Fibroblast of lung (primary cell): ENCODE measurements at places on chromosomes 4 and X. TPM values are rescaled to one million over a fixed set of nuclear protein-coding genes. Genes with fewer than 3 reads are reported as not detected.

The SLITRK2 gene
- polyA plus RNA-seq: 0.02 and 0.58 TPM in 2 replicates

- H3K4me3 ChIP-seq: no peak overlapping the region
- no peak overlapping the region for H3K27ac ChIP-seq
- no peaks in the 10 kb centered on the region for H3K27me3 ChIP-seq
- H3K4me1 ChIP-seq: no peaks in the 10 kb centered on the region
Observed at GRCh38 chr4:140222171-140222570, 68.2 kb upstream of the MAML3 start.

GRCh38 chrX:56786889-56787733, 58.1 kb downstream of the NBDY start:
- H3K36me3 ChIP-seq: no peaks in the 10 kb centered on the region
- no peak overlapping the region for H3K4me3 ChIP-seq
- DNase-seq: no peak
- no peaks in the 10 kb centered on the region for H3K4me1 ChIP-seq

The PAPSS1 gene
- 70.3 and 93.6 TPM in 2 replicates for polyA plus RNA-seq

- H3K4me3 ChIP-seq: no peak overlapping the region
- H3K4me1 ChIP-seq: no peaks in the 10 kb centered on the region
- no peaks in the 10 kb centered on the region for H3K36me3 ChIP-seq
- H3K27ac ChIP-seq: no peak overlapping the region
Observed at GRCh38 chrX:104842646-104843045, 276.6 kb downstream of the IL1RAPL2 start.

- H3K4me3 ChIP-seq: no peak overlapping the region
- H3K4me1 ChIP-seq: no peaks in the 10 kb centered on the region
Observed at GRCh38 chr4:42412251-42412650, 15.0 kb downstream of the SHISA3 start.

DNA sequence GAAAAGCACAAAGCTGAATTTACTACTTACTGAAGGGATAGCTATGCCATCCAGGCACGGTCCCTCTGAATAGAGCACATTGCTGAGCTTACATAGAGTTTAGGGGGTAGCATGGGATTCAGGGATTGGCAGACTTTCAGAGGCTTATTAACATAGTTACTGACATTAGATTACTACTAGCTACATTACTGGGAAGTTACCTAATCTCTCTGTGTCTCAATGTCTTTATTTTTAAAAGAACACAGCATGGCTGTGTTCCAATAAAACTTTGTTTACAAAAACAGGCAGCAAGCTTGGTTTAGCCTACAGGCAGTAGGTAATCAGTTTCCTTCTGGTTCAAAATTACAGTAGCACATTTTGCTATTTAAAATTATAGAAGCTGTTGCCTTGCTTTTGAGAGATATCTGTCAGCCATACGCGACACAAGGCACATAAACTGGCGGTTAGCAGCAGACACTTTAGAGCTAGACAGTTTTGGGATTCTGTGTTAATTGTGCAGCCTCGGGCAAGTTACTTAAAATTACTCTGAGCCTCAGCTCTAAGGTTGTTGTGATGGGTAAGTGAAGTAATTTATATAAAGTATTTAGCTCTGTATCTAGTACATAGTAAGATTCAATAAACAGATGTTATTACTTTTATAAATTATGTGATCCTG, 6.9 kb downstream of the KLHL8 start:
- H3K4me1 ChIP-seq: no peaks in the 10 kb centered on the region
- no peaks in the 10 kb centered on the region for H3K36me3 ChIP-seq
- peak; percentile 71 for DNase-seq
- no peak overlapping the region for H3K27ac ChIP-seq
- no peaks in the 10 kb centered on the region for H3K27me3 ChIP-seq
- H3K4me3 ChIP-seq: no peak overlapping the region

GRCh38 chr4:53208753-53209152, 157.1 kb downstream of the SCFD2 start:
- no peaks in the 10 kb centered on the region for H3K4me1 ChIP-seq
- H3K36me3 ChIP-seq: no peaks in the 10 kb centered on the region
- H3K27ac ChIP-seq: no peak overlapping the region
- DNase-seq: no peak
- H3K4me3 ChIP-seq: no peak overlapping the region

The TMEM271 gene
- polyA plus RNA-seq: not detected in 2 replicates

The OCRL gene
- 28.7 and 32.1 TPM in 2 replicates for polyA plus RNA-seq

The IQCM gene
- 0.03 TPM in 1 of 2 replicates, not detected in the other for polyA plus RNA-seq

- H3K4me1 ChIP-seq: no peaks in the 10 kb centered on the region
- no peak for DNase-seq
- H3K27ac ChIP-seq: no peak overlapping the region
- H3K4me3 ChIP-seq: no peak overlapping the region
Observed at GRCh38 chr4:41874398-41874797, 60.8 kb upstream of the TMEM33 start.

DNA sequence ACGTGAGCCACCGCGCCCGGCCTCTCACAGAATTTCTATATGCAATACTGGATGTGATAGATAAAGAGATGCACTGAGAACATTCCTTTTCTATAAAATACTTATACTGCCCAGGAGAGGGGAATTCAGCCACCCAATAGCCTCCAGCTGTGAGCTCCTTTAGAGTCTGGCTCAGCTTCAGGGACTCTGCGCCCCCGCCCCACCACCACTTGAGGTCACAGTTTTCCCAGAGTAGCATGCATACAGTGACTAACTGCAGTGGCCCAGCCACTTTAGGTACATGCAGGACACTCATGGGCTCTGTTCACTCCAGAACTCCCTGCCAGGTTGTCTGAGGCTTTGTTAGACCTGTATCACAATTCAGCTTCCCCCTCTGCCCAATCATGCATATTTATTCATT, 144.4 kb upstream of the TET2 start:
- H3K4me3 ChIP-seq: no peak overlapping the region
- H3K4me1 ChIP-seq: no peaks in the 10 kb centered on the region
- no peaks in the 10 kb centered on the region for H3K36me3 ChIP-seq
- no peak for DNase-seq

The CXCL5 gene
- 0.24 and 0.58 TPM in 2 replicates for polyA plus RNA-seq

DNA sequence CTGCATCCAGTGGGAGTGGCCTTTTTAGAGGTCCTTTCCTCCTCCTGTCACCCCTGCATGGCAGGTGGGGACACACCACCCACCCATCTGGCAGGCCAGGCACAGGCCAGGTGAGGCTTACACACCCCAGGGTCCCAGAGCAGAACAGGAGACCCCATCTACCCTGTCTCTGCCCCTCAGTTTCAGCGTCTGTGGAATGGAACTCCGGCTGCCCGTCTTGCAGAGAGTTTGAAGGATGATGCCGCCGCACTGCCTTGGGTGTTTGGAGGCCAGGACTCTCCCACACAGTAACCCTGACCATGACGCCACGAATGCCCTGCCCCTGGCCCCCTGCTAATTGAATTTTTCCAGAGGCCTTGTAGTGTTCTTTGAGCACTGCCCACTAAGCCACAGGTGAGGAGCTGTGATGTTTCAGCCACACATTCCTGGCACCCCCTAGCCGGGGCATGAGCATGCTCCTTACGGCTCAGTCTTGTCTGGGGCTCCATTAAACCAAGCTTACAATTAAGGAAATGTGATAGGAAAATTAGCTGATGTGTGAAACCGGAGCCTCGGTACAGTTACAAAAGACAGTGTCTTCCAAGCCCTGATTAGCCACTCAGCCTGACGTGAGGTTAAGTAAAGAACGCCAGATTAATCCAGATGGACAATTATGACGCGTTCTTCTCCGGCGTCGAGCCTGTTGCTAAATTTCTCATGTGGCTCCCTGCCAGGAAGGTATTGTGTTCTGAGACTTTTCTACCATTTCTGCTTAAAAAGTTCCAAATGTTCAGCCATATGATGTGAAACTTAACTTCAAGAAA, 39.3 kb downstream of the HMX1 start:
- H3K4me3 ChIP-seq: no peak overlapping the region
- H3K27me3 ChIP-seq: no peaks in the 10 kb centered on the region
- H3K4me1 ChIP-seq: no peaks in the 10 kb centered on the region

DNA sequence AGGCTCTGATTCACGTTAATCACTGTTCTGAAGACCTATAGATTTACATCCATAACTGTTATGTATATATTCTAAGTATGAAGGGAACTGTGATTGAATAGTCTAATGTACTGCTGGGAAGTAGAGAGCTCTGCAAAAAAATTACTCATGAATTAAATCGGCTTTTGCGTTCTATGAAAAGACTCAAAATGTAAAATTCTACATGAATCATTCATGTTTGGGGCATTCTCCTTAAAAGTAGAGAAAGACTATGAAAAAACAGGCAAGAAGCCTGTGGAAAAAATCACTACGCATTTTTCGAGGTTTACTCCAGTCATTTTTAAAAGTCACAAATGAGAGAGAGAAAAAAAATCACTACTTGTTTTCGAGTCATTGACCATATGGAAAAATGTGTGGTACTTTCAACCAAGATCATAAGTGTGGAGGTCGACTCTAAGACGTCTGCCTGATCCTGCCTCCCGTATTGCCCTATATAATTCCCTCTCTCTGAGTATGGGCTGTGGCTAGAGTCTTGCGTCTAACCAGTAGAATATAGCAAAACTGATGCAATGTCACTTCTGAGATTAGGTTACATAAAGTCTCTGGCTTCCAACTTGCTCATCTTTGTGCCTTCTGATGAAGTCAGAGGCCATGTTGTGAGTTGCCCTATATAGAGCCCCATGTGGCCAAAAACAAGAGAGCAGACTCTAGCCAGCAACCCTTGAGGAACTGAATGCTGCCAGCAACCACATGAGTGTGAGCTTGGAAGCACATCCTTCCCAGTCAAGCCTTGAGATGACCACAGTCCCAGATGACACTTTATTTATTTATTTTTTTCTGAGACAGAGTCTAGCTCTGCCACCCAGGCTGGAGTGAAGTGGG, 32.1 kb upstream of the VEGFD start:
- H3K36me3 ChIP-seq: no peaks in the 10 kb centered on the region
- no peaks in the 10 kb centered on the region for H3K4me1 ChIP-seq
- H3K4me3 ChIP-seq: no peak overlapping the region
- no peak overlapping the region for H3K27ac ChIP-seq
- DNase-seq: peak; percentile 23

DNA sequence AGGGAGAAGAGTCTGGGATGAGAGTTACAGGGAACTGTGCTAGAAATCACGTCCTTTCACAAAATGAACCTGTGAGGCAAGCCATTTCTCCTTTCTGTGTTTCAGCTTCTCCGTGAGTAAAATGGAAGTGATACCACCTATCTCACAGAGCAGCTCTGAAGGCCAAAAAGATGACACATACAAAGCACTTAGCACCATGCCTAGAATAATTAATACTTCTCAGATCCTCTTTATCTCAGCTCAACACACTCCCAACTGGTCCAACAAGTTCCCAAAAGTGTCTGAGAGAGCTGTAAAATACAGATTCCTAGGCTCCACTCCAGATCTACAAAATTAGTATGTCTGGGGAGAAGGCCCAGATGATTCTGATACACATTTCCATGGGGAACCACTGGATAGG, 38.3 kb downstream of the LHFPL1 start:
- H3K4me3 ChIP-seq: no peak overlapping the region
- H3K4me1 ChIP-seq: peaks cover 6% of the 10 kb centered on the region

DNA sequence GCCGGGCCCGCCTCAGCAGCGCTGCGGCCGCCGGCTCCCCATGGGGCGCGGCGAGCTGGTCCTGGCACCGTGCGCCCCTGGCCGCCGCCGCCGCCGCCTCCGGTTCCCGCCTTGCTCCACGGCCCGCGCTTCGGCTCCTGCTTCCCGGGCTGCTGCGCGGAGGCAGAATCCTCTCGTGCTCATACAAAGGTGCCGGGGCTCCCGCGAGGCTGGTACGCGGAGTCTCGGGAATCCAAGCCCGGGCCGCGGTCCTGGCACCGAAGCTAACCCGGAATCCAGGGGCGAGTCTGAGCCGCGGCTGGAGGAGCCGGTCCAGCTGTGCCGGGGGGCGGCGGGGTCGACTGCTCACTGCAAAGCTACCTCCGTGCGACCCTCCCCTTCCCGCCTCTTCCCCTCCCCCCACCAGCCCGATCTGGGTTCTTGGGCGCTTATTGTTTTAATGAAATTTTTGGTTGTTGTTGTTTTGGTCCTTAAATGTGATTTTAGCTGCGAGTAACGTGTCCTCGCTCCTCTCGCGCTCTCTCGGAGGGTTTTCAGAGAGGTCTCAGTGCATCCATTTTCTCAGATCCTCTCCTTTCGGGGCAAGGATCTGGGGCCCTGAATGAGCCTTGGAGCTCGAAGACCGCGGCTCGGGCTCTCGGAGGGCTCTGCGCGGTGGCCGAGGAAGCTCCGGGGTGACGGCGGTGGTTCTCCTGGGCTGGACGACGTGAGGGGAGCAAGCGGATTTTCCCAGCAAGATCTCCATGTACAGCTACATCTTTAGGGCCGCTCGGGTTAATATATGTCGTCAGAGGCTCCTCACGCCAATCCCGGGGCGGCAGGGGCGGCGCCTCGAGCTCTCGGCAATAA, at the start of gene HAND2:
Gene HAND2, minus strand, starts transcription at position 753 of the 849 bp plus-strand sequence. CDS start 940 bp downstream, outside the sequence.
- peak within 1 kb of the TSS; percentile 48 for H3K4me3 ChIP-seq
- peaks cover 92% of the 10 kb centered on the region for H3K27me3 ChIP-seq
- no peaks in the 10 kb centered on the region for H3K4me1 ChIP-seq

DNA sequence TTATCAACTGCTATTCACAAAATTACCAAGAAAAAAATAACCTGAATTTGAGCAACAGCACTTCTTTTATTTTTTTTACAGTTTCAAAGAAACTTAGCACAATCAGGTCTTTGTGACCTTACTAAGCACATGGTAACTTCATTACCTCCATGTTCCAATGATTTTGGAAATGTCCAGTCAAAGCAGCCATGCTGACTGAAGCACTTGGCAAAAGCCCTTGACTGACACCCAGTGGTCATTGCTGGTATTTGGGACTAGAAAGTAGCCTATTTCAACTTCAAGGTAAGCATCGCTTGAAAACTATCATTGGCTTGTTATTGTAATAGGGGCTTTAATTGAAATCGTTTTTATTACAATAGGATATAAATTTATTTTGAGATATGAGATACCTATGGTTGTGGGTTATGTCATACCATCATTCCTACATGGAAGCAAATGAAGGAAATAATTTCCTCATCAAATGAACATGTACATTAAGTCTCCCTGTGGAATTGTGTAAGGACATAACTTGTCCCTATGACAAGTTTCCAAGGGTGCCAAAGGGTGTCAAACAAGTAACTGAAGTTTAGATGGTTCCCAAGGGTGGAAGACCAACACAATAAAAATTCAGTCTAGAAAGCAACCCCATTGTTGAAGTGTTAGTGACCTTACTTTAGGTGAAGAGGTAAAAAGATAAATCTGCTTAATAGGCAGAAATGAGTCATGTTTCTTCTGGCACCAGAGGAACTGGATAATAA, 15.2 kb upstream of the ANXA10 start:
- H3K36me3 ChIP-seq: no peaks in the 10 kb centered on the region
- no peaks in the 10 kb centered on the region for H3K4me1 ChIP-seq

DNA sequence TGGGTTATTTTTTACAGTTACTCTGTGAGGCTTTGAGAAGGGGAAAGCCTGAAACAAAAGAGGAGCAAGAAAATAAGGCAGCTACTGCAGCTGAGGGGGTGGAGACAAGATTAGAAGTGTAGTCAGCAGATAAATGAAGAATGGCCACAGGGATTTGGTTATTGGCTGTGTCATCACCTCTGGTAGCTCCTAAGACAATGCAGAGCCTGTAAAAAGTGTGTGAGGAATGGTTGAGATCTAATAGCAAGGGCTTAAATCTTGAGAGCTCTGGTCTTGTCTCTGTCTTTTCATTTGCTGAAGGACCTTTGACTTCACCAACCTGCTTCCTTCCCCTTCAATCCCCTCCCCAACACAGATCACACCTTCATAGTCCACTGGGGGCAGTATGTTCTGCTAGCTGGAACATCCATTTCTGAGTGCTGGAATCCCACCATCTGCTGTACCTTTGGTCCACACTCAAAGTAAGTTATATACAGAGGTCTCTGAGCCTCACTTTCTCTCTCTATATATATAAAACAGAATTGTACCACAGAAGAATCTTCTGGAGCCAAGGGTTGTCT, 213.7 kb upstream of the ZIC3 start:
- no peak for DNase-seq
- no peaks in the 10 kb centered on the region for H3K36me3 ChIP-seq
- H3K4me1 ChIP-seq: no peaks in the 10 kb centered on the region
